Activated T-cell treated with anti-CD3 and anti-CD28 coated beads, Interleukin-2, amount 50 U/mL, for 24 hours (primary cell): ENCODE measurements at places on chromosomes 12 and 14.

- DNase-seq: no peak
Measured at GRCh38 chr12:111074559-111074958, 154.2 kb upstream of the MYL2 start.

DNA sequence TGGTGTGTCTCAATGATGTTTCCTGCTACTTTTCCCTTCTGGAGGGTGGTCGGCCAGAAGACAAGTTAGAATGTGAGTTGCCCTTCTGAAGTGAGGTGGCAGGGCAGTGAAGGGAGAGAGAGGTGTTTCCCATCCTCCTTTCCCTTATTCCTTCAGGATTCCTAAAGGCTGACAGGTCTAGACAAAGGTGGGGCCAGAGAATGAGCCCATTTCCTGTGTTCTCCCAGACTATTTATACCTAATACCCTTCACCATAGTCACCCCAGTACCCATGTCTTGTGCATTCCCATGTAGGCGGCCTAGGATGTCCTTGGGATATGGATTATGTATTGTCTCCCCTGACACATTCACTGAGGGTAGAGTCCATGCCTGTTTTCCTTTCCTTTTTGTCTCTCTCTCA is 7.0 kb downstream of the DGKA start:
- no peak for DNase-seq

GRCh38 chr14:59127437-59127732 is 61.1 kb upstream of the DAAM1 start:
- DNase-seq: no peak

DNA sequence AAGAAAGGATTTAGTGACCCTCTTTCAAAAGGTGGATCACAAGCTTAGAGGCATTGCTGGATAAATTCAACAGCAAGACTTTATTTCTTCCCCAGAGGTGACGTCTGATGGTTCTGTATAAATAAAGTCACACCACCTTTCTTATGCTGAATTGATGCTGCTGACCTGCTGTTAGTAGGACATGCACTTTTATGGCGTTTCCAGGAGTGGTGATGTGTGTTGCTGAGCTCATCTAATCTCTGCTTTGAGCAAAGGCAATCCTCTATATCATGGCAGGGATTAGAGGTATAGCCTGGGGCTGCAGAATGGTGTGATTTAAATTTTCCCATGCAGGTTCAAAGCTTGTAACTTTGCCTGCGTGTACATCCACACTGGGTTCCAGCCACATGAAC is 94.9 kb downstream of the ETV6 start:
- DNase-seq: no peak

DNA sequence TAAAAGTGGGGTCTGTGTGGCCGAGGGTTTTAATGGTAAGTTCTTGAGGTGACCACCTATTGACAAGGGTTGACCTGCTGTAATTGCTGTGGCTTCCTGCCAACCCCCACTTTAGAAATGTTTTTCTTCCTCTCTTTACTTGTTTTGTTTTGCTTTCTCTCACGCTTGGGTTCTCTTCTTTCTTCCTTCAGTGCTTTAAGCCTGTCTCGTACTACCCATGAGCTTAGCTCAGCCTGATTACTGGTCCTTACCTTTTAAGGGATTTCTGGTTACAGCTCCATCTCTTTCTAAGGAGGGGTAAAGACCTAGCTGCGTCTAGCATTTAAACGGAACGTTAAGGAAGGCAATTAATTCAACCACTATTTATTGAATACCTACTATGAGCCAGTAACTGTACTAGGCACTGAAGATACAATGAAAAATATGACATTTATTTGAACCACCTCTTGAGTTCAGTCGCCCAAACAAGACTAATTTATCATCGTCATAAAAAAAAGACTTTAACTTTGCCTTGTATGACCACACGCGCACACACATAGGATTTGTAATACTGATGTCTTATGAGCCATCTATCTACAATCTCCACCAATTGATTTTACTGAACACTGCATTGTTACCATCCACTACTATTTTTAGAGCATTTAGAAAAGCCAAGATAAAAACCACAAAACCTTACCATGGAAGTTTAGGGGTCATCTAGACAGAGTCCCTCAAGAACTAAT is 888 bp upstream of the PPP1R12A start:
- DNase-seq: no peak

GRCh38 chr12:103583008-103583407 is 4.1 kb upstream of the STAB2 start:
- no peak for DNase-seq

DNA sequence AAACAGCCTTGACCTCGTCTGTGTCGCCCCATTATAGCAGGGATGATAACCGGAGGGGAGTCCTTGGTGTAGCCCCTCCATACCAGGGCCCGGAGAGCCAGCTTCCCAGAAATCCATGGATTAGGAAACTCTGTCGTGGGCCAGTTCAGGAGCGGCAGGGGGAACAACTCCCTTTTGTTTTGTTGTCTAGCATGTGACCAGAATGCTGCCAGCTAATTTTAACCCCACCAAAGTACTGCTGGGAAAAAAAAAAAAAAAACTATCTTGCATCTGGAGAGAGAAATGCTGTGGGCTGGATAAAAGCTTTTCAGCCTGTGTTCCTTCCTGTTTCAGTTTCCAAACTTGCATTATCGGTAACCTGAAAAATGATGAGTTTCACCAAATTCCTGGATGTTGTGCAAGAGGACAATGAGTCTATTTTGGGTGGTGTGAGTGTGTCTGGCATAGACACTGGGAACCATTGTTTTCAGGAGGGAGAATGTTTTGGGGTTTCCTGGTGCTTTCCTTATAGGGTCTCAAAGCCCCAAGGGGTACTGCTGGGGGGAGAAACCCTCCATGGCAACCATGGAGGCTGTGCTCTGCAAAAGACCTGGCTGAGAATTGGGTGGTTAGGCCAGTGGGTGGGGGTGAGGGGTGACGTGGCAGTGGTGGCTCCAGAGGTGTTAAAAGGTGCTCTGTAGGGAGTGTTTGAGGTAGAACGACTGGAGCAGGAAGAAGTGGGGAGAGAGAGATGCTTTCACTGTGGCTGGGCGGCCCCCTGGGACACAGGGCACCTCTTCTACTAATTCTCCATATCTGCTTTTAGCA is 14.9 kb upstream of the IRF2BPL start:
- DNase-seq: peak; percentile 67

- peak; percentile 74 for DNase-seq
Measured at GRCh38 chr12:45730348-45731189, 1.1 kb downstream of the ARID2 start.

DNA sequence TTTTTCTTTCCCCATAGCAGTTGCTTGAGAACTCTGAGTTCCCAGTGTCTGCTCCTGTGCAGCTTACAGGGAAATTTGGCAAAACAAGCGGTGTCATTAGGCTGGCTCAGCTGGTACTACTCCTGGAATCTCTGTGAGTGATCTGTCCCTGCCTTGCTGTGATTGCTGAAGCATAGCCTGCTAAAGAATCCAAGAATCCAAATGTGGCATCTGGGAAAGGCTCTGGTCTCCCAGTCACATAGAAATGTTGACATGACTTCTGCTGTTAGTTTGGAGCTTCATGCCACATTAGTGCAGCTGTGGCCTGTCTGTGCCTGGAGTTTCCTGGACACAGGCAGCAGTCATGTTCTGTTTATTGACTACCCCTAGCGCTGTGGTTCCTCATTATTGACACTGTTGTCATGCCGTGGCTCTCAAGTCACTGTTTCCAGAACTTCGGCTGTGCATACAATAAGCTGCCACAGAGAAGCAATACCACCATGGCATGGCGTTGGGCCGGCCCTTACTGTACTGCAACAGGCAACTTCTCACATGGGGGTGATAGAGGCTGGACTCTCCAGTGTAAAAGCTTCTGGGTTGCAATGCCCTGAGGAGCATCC is 166.8 kb downstream of the MYRFL start:
- DNase-seq: no peak

GRCh38 chr12:126185025-126185424 is 1119.8 kb downstream of the AACS start:
- no peak for DNase-seq

DNA sequence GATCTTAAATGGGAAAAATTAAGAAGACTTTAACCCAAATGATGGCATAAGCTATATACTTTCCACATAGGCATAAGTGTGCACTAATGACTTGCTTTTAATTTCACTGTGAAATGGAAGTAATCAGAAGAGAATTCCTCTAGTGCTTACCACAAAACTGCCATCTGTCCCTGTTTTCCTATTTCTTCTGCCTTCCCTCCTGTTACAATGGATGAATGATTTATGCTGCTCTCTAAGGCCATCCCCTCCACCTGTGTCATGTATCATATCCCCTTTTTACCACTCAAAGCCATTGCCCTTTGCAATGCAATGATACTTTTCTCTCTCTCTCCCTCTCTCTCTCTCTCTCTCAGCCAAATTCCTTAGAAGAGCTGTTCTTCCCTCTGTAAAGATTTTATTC is 109.1 kb downstream of the C12orf50 start:
- no peak for DNase-seq

- no peak for DNase-seq
Measured at GRCh38 chr12:90292183-90292582, 583.5 kb upstream of the ATP2B1 start.

GRCh38 chr12:32647275-32647674 is 31.8 kb upstream of the DNM1L start:
- no peak for DNase-seq

DNA sequence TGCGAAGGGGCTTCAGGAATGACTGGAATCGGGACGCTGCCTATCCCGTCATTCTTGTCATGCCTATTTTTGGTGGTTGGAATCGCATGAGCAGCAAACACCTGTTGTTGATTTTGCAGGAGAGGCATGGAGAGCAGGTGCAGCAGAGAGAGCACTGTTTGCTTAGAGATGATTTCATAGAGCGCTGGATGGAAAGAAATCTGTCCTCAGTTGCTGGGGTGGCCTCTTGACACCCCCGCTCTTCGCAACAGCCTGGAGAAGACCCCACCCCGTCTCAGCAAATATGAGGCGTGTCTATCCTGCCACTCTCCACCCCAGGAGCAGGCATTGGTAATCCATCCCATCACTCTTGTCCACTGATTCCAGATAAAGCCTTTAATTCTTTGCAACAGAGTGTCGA is 19.3 kb upstream of the NCOR2 start:
- no peak for DNase-seq

DNA sequence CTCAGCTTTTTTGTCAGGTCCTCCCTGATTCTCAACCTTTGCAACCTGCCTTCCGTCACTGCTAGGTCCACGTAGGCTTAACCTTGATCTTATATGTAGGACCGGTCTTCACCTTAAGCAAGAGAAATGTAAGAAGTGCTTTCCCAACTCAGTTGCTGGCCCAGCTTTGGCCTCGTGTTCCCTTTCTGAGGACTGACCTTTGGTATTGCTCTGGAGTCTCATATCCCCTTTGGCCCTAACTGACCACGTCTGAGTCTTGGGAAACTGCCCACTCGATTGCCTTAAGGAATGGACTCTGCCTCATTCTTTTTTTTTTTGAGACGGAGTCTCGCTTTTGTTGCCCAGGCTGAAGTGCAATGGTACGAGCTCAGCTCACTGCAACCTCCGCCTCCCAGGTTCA is 8.0 kb downstream of the ACOT6 start:
- DNase-seq: no peak

- no peak for DNase-seq
Measured at GRCh38 chr12:130622803-130623202, 93.3 kb downstream of the RIMBP2 start.

DNA sequence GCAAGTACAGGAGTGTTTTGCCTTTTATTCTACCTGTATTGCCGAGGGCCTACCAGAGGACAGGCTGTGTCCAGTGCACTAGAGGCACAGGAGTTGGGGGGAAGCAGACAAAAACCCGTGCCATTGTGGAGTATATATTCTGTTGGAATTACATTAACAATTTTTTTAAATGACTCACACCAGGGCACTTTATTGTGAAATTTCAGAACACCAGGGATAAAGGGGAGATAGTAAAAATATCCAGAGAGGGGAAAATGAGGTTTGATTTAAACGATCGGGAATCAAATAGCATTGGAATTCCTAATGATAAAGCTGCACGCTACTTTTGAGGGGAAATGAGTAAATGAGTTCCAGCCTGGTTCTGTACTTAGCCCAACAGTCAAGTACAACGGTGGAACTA is 123.2 kb downstream of the PELI2 start:
- no peak for DNase-seq

GRCh38 chr12:57389033-57389432 is 41.8 kb downstream of the R3HDM2 start:
- DNase-seq: no peak

DNA sequence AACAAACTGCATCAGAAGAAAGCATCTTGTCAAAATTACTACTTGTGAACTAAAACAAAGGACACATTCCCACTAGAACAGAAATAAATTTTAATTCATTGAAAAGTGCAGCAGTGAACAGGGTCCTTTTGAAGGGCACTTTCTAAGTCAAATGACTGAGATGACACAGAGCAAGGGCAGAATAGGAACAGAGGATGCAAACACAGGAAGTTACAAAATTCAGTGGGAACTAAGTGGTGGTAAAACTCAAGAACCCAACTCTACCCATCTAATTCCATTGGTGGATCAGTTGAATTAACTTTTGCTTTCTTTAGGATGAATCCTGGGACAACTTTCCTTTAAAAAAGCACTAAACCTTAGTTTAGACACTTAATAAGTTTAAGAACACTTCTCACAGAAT is 45.8 kb downstream of the GNS start:
- no peak for DNase-seq

DNA sequence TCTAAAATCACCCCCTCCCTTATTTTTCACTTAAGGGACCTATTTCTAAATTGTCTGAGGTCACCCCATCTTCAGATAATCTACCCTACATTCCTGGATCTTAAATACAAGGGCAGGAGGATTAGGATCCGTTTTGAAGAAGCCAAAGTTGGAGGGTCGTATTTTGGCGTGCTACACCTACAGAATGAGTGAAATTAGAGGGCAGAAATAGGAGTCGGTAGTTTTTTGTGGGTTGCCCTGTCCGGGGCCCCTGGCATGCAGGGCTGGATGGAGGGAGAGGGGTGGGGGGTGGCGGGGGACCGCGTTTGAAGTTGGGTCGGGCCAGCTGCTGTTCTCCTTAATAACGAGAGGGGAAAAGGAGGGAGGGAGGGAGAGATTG is 300 bp upstream of the CCND2 start:
- no peak for DNase-seq

DNA sequence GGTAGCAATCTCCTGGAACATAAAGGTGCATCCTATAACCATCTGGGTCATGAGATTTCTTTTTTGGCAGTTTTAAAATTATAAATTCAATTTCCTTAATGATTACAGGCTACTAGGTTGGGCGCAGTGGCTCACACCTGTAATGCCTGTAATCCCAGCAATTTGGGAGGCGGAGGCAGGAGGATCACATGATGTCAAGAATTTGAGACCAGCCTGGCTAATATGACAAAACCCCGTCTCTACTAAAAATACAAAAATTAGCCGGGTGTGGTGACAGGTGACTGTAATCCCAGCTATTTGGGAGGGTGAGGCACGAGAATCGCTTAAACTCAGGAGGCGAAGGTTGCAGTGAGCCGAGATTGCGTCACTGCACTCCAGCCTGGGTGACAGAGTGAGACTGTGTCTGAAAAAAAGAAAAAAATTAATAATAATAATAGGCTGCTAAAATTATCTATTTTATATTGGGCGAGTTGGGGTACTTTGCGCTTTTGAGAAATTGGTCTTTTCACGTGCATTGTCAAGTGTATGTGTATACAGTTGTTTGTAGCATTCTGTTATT is 17.2 kb upstream of the ARF6 start:
- DNase-seq: no peak
